Activated CD4-positive, alpha-beta T cell treated with anti-CD3 and anti-CD28 coated beads, Interleukin-2, amount 50 U/mL, for 1 hour (primary cell): ENCODE measurements at places on chromosomes 11 and 22.

DNA sequence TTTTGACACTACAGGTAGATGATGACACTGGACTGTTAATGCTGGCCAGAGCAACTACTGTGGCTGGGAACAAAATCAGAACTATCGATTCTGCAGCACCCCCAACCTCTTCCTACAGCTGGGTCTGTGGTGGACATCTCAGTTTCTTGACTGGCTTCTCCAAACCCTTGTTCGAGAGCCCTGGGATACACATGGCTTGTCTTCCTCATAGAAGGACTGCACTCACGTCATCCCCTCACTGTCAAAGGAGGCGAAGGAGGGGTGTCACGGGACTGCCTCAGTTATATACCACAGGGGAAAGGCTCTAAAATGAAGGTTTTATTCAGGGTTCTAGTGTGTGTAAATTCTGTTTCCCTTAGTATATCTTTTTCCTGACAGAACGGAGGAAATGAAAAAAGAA is 44.9 kb downstream of the PITPNB start:
- DNase-seq: no peak

GRCh38 chr11:72174302-72175070 is 17.5 kb upstream of the FOLR1 start:
- no peak for DNase-seq

DNA sequence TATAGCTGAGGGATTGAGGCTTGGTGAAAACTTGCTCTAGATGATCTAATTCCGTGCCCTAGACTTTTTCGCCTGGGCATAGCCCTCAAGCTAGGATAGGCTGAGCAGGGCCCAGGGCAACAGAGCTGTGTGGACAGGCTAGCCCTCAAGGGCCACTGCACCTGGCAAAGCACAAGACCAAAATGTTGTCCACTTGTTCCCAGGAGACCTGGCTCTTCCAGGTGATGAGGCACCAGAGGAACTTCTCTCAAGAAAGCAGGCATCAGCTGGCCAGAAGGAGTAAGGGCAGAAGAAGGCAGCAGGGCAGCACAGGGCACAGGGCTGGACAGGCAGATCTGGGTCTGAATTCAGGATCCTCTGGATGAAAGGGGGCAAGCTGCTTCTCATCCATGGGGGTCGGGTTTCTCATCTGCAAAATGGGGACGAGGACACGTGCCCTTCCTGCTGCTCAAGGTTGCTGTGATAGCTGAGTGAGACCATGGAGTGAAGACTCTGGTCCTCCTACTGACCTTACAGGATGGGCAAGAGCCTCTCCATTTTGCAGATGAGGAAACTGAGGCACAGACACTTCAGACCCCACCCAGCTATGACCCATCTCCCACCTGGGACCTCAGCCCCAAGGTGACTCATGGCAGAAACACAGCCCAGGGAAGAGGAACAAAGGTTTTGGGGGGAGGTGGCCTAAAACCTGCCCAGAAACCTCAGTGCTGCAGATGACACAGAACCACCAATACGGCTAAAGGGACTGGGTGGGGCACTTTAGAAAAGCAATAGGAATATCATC is 42.2 kb upstream of the PRDM11 start:
- no peak for DNase-seq

DNA sequence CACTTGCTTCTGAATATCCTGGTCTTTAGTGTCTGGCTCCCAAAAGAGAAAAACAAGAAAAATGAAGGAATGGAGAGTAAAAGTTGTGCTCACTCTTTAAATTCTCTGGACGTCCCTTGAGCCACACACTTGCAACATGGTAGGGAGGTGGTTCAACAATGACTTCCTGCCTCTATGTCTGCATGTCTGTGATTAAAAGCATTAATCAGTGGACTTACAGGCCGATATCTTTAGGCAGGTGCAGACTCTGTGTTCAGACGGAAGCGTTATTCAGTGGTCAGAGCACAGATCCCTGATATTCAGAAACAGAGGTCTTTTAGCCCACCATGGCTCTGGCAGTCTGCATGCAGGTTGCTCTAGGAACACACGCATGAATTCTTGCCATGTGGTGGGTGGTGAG is 1920.0 kb upstream of the RAG2 start:
- DNase-seq: no peak

DNA sequence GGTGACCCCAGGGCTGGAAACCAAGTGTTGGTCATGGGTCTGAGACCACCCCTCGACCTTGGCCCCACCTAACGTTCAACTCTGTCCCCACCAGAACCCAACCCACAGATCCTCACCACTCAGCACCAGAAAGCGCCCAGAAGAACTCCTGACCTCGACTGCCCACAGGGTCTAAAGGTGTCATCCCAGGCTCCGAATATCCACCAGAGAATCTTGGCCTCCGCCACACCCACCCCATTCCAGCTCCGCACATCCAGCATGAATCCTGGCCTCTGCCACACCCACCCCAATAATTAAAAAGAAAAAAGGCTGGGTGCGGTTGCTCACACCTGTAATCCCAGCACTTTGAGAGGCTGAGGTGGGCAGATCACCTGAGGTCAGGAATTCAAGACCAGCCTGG is 1.3 kb downstream of the CERK start:
- no peak for DNase-seq
